ENCODE measurements at places on chromosomes 3 and 15.

GRCh38 chr15:63503739-63504246 is 600 bp upstream of the USP3 start:
- DNase-seq = peak; percentile 84

- DNase-seq = peak; percentile 62
Observed at GRCh38 chr15:83010709-83011270, 649 bp downstream of the C15orf40 start.

- no peak for DNase-seq
Observed at GRCh38 chr3:81643721-81644120, 117.7 kb downstream of the GBE1 start.

- no peak for DNase-seq
Observed at GRCh38 chr3:172138193-172138537, 98.8 kb downstream of the FNDC3B start.

DNA sequence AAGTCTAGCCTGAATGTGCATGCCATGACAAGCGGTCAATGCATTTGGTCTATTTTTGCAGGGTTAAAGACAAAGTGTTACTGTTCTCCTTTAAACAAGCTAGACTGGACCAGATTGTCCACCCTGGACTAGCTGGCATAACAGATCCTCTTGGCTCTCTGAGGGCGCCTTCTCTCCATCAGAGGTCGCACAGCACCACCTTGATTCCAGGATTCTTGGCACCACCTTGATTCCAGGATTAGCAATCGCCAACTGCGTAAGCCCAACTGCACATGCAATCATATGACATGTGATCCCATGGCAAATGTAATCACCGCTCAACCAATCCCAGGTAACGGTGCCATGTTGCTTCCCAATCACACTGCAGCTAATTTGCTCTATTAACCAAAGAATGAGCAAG is 98.6 kb downstream of the OXNAD1 start:
- DNase-seq = no peak

Data from activated gamma-delta T cell treated with Interleukin-2 at 50 U/mL for 16 hours (primary cell).